ENCODE measurements at places on chromosomes 11 and 22. TPM values are rescaled to one million over a fixed set of nuclear protein-coding genes. Genes with fewer than 3 reads are reported as not detected.

Gene KRTAP5-9
- total RNA-seq, result 0.41 TPM

Gene ZNF280B
- 0.41 TPM for total RNA-seq

Gene SHANK3
- total RNA-seq, result 10.0 TPM

Gene SESN3
- 3.4 TPM for total RNA-seq

Gene KDM4D
- not detected for total RNA-seq

Gene DBX1
- not detected for total RNA-seq

Gene SLC37A2
- 4.1 TPM for total RNA-seq

Gene FAM83F
- 36.3 TPM for total RNA-seq

GRCh38 chr22:17920145-17920605 lies 104.2 kb downstream of the MICAL3 start:
- DNase-seq, result peak; percentile 79

- DNase-seq, result peak; percentile 2
Measured at GRCh38 chr11:69920345-69921127, 101.3 kb upstream of the FGF3 start.

- DNase-seq, result no peak
Measured at GRCh38 chr11:70416881-70417280, 18.6 kb downstream of the CTTN start.

DNA sequence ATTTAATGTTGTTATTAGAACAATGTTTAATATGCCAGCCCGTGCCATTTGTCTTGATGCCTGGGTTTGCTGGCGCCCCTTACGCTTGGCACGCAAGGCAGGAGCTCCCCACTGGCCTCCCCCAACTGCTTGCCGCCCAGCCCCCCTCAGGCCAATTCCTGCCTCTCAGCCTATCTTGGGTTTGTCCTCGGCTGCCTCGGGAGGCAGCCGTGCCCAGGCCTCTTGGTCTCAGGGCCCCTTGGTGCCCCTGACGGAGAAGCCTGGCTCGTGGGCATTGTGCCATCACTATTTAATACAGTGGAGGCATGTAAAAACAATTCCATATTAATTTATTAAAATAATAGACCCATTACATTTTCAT lies 119.8 kb downstream of the KCNQ1OT1 start:
- DNase-seq, result no peak

DNA sequence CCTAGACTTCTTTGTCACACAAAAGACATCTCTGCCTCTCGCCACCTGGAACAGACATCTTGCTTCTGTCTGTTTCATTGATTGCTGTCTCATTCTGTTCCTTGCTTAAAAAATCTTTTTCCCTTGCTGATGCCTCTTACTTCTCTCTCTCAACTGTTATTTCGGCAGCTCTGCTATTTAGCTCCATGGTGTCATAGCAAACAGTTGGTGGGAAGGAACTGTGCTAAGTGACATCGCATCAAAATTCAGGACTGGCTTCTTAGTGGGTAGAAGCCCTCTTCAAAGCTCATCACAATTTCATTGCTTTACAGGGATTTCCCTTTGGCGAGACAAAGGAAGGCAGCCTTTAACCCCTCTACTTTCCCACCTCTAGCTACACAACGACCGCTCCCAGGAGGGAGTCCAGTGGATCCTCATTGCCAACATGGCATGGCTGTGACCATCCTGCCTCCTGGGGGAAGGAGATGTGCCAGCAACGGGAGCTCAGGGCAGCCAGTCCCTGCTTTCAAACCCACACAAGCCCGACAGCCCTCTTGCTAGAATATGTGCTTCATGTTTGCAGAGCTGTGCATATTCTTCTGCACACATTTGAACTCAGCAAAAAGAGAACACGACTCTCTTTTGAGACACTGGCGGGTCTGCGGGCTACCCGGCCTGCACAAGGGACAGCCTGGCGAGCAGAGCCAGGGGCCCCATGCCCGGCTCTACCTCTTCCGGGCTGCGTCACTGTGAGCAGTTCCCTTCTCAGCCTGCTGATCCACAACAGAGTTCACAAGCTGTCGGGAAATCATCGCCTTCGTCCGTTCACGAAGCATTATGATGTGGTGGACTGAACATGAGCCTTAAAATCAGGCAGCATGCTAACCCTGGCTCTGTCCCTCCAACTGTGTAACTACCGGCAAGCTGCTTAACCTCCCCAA lies 51.1 kb upstream of the JAM3 start:
- DNase-seq, result no peak

- DNase-seq, result no peak
Measured at GRCh38 chr11:36803084-36803483, 205.0 kb upstream of the RAG2 start.

GRCh38 chr11:109708184-109708583 lies 286.2 kb downstream of the C11orf87 start:
- no peak for DNase-seq

- no peak for DNase-seq
Measured at GRCh38 chr22:36291831-36292740, 39.2 kb downstream of the APOL1 start.

GRCh38 chr11:42422090-42422489 lies 889.7 kb upstream of the API5 start:
- no peak for DNase-seq
